ENCODE measurements at places on chromosomes 6 and 20.

- no peak for DNase-seq
These were observed 81.4 kb downstream of the JARID2 start for GRCh38 chr6:15327271-15327670.

- no peak for DNase-seq
These were observed 34.5 kb downstream of the SLX4IP start for GRCh38 chr20:10469599-10469998.

- no peak for DNase-seq
These were observed 367.3 kb upstream of the EPHA7 start for GRCh38 chr6:93786474-93787330.

GRCh38 chr6:111057074-111057752 is 30.1 kb upstream of the SLC16A10 start:
- no peak for DNase-seq

DNA sequence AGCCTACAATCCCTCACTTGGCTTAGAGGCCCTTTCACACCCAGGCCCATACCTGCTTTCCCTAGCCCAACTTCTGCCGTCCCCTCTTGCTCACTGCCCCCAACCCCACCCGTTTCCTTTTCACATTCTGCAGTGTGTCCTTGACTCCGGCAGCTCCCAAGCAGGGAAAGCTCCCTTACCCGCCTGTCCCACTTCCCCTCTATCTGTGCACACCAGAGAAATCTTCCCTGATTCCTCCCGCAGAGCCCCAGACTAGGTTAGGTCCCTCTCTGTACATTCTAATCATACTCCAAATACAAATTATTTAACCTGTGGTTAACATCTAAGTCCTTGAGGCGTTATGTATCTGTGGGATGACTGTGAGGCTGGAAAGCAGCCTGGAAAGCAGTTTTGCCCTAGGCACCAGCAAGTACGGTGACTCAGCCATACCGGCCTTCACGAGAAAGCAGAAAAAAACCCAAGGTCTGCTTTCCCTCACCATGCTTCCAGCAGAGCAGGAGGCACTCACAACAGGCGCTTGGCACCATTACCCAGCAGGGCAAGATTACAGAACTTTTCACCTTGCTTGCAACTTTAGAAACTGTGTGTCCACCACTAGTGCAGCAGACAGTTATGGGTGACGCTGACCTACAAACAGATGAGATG is 22.3 kb downstream of the ELOVL5 start:
- DNase-seq: no peak

DNA sequence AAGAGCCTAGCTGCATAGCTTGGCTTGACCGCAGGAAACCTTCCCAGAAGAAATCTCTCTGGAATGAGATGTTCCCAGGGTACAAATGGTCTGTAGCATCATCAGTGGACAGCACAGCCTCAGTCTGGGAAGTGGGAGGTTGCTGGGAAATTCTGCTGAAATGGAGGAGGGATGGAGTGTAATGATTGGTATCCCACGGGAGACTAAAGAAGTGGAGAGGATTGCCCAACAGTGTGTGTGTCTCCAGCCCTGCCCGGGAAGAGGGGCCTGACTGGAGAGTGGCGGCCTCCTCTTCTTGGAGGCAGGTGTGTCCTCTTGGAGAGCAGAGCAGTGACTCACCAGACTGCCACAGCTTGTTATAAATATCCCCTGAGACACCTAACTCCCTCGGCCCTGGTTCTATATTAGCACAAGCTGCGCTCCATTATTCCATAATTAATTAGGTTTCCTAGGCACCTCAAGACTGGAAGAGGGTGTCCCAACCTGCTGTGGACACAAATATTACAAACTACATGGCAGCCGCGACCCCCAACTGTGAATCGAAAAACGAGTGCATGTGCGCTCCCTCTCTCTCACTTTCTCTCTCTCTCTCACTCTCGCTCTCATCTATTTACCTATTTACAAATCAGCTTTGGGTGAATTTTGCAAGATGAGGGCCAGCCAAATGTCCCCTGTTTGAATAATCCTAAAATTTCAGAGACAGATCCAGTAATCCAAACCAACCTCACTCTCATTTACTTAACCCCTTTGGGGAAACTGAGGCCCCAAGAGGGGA is 68.8 kb downstream of the FGD2 start:
- DNase-seq: no peak

DNA sequence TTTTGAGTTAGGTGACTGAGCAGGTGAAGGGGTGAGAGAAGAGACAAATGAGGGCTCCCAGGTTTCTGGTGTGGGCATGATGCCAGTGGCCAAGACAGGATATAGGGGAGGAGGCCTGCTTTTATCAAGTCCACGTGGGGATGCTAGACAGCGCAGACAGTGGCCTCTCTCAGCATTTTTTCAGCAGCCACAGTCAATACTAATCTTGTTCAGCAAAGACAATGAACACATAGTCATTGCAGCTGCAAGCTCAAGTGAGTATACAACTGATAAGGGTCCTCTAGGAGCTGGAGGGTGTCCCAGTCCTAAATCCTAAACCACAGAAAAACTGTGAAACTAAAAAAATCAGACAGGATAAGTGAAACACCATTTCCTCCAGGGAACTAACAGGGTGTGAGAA is 48.6 kb downstream of the UQCC1 start:
- DNase-seq: no peak

- peak; percentile 20 for DNase-seq
These were observed 19.4 kb upstream of the MUC21 start for GRCh38 chr6:30964075-30964474.

GRCh38 chr6:144659202-144660182 is 374.4 kb downstream of the UTRN start:
- no peak for DNase-seq

DNA sequence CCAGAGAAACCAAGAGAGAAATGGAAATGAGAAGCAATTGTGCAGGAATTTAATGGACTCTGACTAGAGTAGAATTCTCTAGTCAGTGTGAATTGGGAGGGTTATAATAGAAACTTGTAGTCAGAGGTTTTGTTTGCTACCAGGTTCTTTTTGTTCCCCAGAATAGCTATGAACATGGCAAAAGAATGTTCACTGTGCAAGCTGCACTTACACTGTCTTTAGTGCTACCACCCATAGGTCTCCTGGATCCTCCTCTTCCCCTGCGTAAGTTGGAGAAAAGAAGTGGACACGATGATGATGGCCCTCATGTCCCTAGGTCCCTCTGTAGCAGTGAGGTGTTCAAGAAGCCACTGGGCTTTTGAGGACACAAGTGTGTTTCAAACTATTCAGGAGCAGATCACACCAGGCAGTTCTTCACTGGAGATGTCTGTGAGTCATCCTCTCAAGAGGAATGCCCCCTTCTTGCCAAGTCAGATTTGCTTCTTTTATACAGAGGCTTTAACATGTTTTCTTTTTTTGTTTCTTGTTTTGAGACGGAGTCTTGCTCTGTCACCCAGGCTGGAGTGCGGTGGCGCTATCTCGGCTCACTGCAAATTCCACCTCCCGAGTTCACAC is 47.6 kb upstream of the SMIM8 start:
- DNase-seq: no peak

DNA sequence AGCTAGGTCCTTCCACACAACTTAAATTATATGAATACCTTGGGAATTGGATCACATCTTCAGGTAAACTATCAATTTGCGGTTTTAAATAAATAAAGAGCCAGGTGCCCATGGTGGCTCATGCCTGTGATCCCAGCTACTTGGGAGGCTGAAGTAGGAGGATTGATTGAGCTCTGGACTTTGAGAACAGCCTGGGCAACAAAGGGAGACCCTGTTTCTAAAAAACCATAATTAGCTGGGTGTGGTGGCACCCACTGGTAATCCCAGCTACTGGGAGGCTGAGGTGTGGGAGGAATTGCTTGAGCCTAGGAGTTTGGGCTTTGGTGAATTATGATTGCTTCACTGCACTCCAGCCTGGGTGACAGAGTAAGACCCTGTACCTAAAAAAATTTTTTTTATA is 3.4 kb downstream of the GMNN start:
- no peak for DNase-seq

GRCh38 chr6:86934365-86934764 is 3.0 kb upstream of the HTR1E start:
- no peak for DNase-seq

DNA sequence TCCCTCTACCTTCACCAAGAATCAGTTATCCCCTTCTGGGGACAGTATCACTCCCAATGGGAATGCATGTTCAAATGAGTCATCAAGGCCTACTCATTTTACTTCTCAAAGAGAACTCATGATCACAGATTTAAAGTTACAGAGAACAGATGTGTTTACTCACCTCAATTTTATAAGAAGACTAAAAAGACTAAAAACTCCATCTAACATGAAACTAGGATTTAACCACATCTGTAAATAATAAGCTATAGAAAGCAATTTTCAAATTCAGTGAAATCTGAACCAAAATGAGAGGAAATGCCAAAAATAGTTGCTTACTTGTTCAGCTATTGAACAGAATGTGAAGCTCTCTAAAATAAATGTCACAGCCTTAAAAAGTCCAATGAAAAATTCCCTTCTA is 300.1 kb upstream of the KCNQ5 start:
- DNase-seq: no peak

GRCh38 chr6:144469144-144469575 is 184.0 kb downstream of the UTRN start:
- no peak for DNase-seq

DNA sequence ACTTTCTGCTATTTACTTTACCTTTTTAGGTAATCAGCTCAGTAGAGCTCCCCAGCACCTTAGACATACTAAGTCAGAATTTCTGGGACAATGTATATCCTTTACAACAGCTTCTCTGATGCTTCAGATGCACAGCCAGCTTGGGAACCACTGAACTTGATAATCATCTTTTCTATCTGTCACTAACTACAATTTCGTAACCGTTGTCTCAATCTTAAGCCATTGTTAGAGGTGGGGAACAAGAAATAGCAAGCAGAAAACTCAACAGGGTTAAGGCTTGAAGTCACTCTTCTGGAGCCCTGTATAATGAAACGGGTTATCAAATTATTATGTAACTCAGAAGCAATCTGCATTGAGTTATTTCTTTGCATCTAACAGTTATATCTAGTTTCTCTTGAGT is 47.1 kb downstream of the CD109 start:
- DNase-seq: no peak

GRCh38 chr6:163298079-163298830 is 116.3 kb upstream of the QKI start:
- DNase-seq: no peak

DNA sequence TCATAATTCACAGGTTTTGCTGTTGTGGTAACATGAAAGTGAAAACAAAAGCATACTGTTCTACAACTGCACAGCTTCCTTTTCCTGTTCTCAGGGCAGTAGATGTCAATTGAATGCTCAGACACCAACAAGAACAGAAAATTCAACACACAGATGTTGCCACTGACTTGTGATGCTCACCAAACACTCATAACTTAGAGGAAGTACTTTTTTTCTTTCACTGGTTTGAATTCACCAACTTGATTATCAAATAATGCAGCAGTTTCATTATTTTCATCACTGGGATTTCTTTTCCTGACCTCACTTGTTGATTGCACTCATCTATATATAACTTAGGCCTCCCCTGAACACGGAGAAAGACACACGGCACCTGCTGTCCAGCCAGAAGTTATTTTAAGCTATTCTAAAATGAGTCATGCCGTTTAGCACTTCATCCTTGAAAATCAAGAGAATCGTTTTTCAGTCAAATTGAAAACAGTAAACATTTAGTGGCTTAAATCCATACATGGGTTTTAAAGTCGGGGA is 949 bp downstream of the TXLNB start:
- DNase-seq: no peak

- no peak for DNase-seq
These were observed 98.4 kb downstream of the PSMB1 start for GRCh38 chr6:170454512-170455285.

DNA sequence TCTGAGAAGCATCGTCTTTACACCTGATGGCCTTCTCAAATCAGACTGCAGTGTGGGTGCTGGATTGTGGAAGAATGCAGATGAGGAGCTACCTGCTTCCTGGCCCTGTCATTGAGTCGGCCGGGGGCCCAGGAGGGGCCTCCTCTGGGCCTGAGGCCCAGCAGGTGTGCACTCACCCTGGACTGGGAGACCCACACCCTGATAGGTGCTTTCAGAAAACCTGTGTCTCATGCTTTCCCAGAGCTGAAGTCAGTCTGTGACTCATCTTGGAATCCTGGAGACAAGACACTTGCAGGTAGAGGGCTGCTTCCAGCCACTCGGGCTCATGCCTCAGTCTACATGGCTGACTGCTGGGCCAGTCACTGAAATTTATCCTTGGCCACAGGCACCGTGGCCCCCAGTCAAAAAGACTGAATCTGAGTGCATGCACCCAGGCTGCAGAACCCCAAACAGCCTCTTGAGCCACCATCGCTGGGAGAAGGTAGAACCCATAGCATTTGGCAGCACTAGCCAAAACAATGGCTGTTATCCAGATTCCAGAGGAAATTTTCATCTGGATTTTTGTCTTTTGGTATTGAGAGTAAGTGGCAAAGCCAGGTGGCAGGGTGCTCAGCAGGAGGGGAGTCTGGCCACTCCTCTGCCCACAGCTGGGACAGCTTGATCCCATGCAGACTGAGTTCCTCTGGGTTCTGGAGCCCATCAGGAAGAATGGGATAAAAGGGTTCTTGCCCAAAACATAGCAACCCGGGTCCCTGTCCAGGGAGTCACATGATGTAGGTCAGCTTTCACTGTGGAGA is 182.0 kb upstream of the CST7 start:
- no peak for DNase-seq

DNA sequence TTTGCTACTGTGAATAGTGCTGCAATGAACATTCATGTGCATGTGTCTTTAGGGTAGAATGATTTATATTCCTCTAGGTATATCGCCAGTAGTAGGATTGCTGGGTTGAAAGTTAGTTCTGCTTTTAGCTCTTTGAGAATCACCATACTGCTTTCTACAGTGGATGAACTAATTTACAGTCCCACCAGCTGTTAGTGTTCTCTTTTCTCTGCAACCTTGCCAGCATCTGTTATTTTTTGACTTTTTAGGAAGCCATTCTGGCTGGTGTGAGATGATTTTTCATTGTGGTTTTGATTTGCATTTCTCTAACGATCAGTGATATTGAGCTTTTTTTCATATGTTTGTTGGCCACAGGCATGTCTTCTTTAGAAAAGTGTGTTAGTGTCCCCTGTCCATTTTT is 40.0 kb downstream of the PLG start:
- no peak for DNase-seq

Measured in CD8-positive, alpha-beta memory T cell (primary cell).